ENCODE measurements at places on chromosomes 3 and 15.

- peak; percentile 75 for DNase-seq
Measured at GRCh38 chr3:105367406-105368213, 901 bp downstream of the ALCAM start.

DNA sequence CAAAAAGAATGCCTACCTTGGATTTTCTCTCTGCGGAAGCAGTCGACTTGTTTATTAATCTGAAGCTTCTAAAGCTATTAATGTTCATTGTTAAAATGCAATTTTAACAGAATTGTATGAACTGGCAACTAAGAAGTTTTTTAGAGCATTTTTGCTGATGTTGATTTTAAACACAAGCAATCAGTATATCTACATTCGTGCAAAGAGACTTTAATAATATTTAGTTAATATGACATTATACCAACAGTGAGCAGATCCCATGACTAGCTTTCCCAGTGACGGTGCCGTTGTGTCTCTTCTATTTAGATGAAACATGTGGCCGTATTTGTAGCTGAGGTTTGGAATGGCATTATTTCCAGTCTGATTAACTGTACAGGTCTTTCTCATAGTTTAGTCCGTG, 88.0 kb downstream of the PEX5L start:
- DNase-seq, result no peak

- DNase-seq, result no peak
Measured at GRCh38 chr15:61092361-61093157, 136.5 kb downstream of the RORA start.

GRCh38 chr15:53328341-53328740, 431.1 kb downstream of the WDR72 start:
- DNase-seq, result no peak

- peak; percentile 85 for DNase-seq
Measured at GRCh38 chr15:74438721-74439316, 5.1 kb upstream of the SEMA7A start.

DNA sequence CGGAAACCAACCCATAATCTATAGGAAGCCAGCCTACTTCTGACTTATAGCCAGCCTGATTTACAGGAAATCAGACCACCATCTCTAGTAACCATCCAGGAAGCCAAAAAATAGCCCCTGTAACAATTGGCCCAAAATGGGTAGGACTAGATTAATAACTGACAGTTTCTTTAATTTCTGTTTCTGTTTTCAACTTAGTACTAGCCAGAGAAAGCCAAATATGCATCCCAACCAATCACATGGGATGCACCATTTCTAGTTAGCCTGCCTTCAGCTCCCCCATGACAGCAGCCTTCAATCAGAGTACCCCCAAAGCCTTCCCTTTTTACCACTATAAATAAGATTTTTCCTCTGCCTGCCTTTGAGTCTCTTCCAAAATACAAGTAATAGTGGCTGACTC, 239.1 kb upstream of the GADL1 start:
- no peak for DNase-seq

- DNase-seq, result no peak
Measured at GRCh38 chr15:96035091-96035490, 295.4 kb upstream of the NR2F2 start.

DNA sequence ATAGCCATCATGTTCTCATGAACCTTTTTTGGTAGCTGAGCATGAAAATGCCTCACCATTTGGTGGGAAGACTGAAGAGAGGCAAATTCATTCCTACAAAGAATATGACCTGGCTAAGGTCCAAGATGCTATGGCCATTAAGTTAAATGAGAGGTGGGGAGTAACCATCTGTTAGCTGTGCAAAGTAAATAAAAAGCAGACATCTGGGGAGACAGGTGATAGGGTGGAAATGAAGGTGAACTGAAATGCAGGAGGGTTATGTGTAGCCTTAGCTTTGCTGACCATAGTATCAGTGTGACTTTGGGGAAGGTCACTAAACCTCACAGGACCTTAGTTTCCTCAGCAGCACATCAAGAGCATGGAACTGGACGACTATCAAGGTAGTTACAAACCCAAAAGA, 111.0 kb upstream of the STRIT1 start:
- DNase-seq, result no peak

DNA sequence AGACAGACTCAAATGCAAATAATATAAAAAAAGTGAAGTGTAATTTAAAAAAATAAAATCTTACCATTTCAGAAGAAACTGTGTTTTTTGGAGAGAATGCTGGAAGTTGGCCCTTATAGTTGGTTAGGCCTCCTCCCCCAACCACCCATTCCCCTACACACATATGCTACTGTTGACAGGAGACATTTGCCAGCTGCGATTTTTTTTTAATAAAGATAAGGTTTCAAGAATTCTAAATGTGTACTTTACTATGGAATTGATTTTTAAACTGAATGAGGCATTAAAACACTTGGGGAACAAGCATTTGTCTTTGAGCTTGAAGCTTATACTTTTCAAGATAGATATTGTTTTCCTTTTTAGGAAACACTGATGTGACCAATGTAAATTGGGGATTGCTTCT, 4.4 kb upstream of the SSR3 start:
- DNase-seq, result no peak

- no peak for DNase-seq
Measured at GRCh38 chr3:171373711-171374110, 86.5 kb downstream of the TNIK start.

GRCh38 chr3:32083702-32084270, 22.6 kb upstream of the GPD1L start:
- DNase-seq, result no peak

DNA sequence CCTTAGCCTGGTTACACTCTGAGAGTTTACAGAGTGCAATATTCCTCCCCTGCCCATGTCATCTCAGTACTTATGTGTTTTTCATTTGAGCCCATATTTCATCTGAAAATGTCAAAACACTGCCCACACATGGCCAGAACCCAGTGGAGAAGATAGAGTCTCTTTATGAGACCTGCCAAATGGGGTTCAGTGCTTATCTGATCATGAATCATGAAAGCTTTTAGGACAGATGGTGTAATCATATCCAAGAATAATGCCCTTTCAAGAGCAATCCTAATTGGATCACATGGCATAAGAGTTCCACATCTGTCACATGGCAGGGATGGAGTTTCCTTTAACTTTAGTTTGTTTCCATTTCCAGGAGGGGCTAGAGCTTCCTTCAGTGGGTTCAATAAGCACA, 77.2 kb upstream of the AGBL1 start:
- no peak for DNase-seq

DNA sequence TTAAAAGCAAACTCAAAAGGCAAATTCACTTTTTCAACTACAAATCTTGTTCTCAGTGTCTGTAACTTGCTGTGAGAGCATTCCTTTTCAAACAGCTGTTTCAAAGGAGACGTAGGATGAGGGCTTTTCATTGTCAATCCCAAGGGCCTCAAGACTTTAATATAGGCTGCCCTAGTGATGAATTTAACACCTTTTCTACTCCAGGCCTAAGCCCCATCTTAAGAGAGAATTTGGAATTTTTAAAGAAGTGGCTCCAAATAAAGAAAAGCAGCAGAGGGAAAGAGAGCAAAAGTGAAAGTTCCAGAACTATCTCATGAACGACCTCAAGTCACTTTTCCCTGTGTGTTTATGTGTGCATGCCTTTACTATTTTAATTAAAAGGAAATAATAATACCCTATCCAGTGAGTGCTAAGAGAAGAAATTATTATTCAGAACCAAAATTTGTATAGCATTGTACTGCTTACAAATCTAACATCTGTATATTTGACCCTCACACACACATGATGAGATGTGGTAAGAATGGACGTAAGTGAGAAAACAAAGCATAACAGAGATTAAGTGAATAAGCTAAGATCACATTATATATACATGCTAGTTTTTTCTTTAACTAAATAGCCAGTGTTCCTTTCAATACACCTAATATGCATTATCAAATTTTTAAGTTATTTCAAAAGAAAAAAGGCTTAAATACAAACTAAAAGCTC, 196.4 kb downstream of the VGLL3 start:
- peak; percentile 61 for DNase-seq

DNA sequence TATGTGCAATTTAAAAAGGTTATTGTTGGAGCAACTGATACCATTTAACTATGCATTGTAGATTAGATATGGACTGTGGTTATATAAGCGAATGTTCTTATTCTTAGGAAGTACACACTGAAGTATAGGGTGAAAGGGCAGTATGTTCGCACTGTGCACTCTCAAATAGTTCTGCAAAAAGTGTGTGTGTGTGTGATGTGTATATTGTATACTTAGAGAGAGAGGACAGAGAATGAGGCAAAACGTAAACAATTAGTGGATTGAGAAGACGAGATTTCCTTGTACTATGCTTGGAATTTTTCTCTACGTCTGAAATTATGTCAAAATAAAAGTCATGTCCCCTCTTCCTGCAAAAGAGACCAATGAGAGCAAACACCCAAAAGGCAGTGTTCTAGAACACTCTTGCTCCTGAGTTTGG, 30.4 kb downstream of the LSM3 start:
- DNase-seq, result peak; percentile 71

GRCh38 chr3:197103766-197104165, 74.1 kb upstream of the MELTF start:
- peak; percentile 69 for DNase-seq

- no peak for DNase-seq
Measured at GRCh38 chr15:48935236-48935635, 28.5 kb downstream of the SHC4 start.

DNA sequence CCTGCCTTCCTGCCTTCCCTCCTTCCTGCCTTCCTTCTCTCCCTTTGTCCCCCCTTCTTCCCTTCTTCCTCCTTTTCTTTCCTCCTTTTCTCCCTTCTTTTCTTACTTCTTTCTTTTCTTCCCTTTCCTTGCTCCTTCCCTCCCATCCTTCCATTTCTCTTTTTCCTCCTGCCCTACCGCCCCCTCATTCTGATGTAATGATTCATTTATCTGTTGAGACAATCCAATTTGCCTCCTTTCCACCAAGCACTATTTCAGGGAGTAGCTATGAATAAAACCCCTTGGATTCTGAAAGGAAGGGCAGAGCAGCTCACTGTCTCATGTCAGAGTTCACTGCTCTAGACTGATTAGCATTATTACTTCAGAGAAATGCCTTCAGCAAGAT, 462.6 kb downstream of the PDCD6IP start:
- no peak for DNase-seq

DNA sequence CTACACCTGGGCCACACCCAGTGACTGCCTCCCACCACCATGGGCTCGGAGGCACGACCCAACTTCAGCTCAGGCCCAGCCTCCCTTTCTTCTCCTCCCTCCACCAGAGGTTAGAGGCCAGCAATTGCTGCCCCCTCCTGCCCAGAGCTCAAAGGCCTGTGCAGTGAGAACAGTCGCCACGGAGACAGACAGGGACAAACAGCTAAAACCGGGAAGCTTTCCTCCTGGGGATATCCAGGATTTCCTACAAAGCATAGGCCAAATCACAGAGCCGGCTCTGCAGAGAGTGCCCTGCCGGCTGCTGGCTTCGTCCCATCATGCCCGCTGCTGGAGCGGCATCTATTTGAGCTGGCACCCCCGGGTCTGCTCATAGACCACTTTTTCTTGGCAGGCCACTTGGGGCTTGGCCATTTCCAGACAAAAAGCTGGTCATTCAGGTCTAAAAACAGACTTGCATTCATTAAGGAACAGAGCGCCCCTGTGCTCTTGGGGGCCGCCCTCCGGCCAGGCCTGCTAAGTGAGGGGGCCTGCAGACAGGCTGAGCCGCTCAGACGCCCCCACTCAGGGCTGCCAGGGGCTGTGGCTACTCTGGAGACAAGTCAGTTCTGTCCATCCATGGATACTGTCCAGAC, 17.5 kb downstream of the GRAMD2A start:
- no peak for DNase-seq

- peak; percentile 9 for DNase-seq
Measured at GRCh38 chr15:55743729-55744655, 1.0 kb upstream of the PRTG start.

- DNase-seq, result no peak
Measured at GRCh38 chr15:83928392-83928734, 274.4 kb downstream of the ADAMTSL3 start.

GRCh38 chr3:36812240-36812639, 47.9 kb upstream of the DCLK3 start:
- no peak for DNase-seq

DNA sequence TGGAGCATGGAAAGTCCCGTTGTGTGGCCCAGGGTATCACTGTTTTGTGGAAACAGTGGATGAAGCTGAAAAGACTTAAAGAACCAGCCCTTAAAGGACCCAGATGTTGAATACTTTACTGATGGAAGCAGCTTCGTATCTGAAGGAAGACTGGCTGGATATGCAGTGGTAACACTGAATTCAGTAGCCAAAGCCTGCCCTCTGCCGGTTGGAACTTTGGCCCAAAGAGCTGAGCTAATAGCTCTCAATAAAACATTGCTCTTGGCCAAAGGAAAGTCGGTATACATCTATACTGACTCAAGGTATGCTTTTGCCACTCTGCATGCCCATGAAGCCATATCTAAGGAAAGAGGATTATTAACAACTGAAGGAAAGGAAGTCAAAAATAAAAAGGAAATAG, 885.4 kb downstream of the PDCD6IP start:
- DNase-seq, result peak; percentile 70

- DNase-seq, result no peak
Measured at GRCh38 chr3:47533996-47534454, 20.5 kb upstream of the ELP6 start.
